Stimulated activated naive B cell treated with anti-CD40 and anti-IgM and Interleukin-4, amounts not matched to agents 10 μg/mL and 1 μg/mL and 100 μg/mL, for 72 hours (primary cell): ENCODE measurements at places on chromosomes 3 and 15.

DNA sequence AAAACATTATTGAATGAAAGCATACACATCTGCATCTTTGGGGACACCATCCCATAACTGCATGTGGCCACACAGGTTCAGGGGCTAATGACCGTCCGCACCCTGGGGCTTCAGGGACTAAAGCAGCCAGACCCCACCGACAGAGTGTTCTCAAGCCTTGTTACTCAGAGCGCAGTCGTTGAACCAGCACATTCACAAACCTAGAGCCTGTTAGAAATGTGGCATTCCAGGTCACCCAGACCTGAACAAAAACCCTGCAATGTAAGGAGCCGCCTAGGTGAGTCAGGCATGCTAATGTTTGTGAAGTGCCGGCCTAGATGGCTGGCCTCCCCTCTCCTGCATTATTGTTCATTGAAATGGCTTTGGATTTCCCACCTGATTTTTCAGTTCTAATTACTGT is 52.3 kb upstream of the HACD2 start:
- DNase-seq = no peak

GRCh38 chr15:45451265-45451664 is 71.3 kb downstream of the SLC30A4 start:
- no peak for DNase-seq

- no peak for DNase-seq
Observed at GRCh38 chr3:21292971-21293370, 458.0 kb downstream of the ZNF385D start.

DNA sequence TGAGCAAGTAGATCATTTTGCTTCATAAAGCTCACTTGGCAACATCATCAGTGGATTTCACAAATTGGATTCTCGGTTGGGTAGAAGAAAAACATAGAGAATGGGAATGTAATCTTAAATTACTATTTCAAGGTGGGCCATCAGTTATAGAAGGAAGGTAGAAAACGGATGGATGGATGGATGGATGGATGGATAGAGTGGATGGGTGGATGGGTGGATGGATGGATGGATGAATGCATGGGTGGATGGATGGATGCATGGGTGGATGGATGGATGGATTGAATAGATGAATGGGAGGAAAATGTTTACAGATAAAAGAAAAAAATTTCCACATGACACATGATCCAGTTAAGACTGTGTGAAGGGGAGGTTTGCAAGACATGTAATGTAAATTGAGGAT is 159.7 kb downstream of the MEX3B start:
- DNase-seq = no peak

DNA sequence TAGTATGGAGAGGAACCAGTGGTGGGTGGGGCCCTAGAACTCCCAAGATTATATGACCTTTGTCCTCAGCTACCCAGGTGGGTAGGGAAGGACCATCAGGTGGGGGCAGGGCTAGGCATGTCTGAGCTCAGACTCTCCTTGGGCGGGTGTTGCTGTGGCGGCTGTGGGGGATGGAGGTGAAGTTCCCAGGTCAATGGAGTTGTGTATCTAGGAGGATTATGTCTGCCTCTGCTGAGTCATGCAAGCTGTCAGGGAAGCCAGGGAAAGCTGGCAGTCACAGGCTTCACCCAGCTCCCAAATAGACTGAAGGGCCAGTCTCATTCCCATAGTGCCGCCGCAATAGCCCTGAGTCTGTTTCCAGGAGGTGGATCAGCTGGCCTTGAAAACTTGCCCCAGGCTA is 139.7 kb upstream of the CFAP20DC start:
- DNase-seq = no peak

DNA sequence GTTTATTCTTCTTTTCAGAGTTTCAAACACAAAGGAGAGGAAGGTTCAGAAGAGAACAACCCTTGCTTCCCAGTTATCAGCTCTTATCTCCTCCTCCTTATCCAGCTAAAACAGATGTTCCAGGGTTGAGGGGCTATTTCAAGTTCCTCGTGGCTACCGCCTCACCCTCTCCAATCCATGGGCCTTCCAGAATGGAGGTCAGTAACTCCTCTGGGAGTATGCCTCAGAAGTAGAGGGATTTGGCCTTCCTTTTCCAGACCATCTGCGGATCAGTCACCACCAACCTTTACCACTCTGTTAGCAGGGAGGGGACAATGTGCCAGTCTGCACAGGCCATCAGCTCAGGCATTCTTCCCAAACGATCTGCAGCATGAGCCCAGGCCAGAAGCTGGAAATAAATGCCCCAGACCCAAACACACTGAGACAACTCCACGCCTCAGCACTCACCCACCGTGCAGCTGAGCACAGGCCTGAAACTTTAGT is 14.8 kb downstream of the HTR3C start:
- DNase-seq = no peak

GRCh38 chr3:51711352-51712037 is 4.6 kb downstream of the GRM2 start:
- no peak for DNase-seq

GRCh38 chr3:41602121-41602520 is 359.8 kb downstream of the ULK4 start:
- no peak for DNase-seq
